Activated naive CD4-positive, alpha-beta T cell treated with anti-CD3 and anti-CD28 coated beads, Interleukin-2, amount 50 U/mL, for 72 hours (primary cell): ENCODE measurements at places on chromosomes 4 and X. TPM values are rescaled to one million over a fixed set of nuclear protein-coding genes. Genes with fewer than 3 reads are reported as not detected.
A peak's percentile ranks its signal among the peaks of the same experiment; 100 is the strongest.

- no peak for DNase-seq
These were observed 85.9 kb downstream of the GATB start for GRCh38 chr4:151674804-151675391.

- DNase-seq: no peak
These were observed 860.9 kb upstream of the LCORL start for GRCh38 chr4:18882468-18882867.

GRCh38 chrX:19728915-19729314, 158.5 kb downstream of the SH3KBP1 start:
- DNase-seq: no peak

DNA sequence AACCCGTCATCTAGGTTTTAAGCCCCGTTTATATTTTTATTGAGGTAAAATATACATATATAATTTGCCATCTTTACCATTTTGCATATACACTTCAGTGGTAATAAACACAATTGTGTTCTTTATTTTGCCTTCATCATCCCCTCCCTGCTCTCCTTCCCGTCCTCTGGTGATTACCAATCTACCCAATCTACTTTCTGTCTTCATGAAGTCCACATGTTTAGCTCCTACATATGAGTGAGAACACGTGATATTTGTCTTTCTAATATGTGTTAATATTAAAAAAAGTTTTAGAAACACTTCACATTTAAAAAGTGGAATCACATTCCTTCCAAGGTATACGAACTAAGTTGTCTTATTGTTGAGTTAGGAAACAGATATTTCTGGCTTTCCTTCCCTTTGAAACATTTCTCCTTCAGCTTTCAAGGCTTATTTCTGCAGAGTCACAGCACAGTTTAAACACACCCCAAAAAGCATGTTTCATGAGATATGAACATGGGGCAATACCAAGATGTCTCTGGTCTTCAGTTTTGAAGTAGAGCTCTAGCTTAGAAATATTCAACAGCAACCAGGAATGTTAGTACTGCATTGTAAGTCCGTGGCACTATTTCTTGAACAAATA, 35.9 kb downstream of the GYPA start:
- DNase-seq: no peak

DNA sequence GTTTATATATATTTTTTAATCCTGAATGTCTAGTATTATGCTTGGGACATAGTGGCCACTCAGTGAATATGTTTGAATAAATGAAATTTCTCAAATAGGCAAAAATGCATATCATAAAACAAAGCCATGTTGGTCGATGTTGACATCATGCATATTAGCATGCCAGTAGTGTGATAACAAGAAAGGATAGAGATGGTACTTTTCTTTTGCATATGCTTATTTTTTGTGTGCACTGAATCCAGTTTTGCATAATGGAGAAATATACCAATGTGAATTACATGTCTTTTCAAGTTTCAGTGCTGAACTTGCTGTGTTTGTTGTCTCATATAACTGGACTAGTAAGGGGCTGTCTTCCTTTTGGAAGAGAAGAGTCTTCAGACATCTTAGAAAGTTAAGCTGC, 7.5 kb downstream of the CPE start:
- DNase-seq: no peak

GRCh38 chr4:2303686-2304320, 41.9 kb upstream of the MXD4 start:
- DNase-seq: no peak

DNA sequence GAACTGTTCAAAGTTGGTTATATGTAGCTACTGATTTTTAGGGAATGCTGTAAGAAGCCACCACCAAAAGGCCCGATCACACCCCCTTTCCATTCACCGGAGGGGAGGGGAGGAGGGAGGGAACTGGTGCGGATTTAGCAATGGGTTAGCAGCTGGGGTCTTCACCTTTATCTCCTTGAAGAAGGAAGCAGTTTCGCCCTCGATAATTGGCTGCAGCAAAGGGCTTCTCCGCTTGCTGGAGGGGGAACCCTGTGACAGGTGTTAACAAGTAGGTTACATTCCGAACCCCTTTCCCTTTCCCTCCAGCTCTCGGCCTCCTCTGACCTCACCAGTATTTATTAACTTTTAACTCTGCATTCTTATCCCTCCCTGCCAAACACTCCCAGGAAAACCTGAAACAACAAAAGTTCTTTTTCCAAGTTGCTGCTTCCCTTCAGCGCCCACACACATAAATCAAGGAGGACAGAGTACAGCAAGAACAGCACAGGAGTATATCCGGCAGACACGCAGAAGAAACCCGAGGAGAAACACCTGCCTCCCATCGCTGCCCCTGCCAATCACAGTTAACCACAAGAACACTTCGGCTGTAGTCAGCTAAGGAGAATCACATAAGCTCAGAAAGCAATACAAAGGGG, 39.8 kb upstream of the NAP1L5 start:
- peak; percentile 15 for DNase-seq

DNA sequence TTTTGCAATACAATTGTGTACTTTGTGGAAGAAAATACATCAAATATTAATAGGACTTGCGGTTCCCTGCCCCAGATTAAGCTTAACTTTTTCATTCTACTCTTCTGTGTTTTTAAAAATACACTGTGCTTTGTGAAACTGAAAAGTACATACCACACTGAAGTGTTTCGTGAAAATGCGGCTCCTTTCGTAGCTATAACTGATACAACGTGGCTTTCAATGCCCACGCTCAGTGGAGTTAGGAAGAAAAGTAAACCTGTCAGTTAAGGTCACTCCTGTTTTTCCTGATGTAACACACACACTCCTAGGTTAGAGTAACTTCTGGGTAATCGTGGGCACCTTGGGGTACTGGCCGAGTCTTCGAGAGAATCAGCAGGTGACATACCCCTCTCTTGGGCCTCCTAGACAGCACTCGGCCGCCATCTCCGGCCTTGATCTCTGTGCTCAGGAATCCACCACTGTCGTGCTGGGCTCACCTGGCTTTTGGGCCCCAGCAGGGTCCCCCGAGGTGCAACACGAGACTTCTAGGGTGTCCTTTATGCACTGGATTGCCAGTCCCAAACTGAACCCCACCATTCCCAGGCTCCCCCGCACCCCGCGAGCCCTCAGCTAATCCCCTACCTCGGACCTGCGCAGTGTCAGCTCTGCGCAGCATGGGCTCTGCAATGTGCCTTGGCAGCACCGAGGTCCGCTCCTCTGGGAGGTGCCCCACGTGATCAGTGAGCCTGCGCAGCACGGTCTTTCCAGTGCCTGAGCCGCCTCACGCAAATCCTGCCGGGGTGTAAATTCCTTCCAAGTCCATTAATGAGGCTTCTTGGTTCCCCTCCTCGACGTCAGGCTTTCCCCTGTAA, 162.6 kb upstream of the INTU start:
- DNase-seq: no peak

- no peak for DNase-seq
These were observed 82.7 kb upstream of the TMLHE start for GRCh38 chrX:155695419-155695818.

GRCh38 chr4:183691006-183691405, 31.9 kb downstream of the TRAPPC11 start:
- no peak for DNase-seq

SORBS2 gene
- total RNA-seq: not detected

CXorf49 gene
- not detected for total RNA-seq

ADAMTS3 gene
- total RNA-seq: not detected
